Neuronal stem cell (in vitro differentiated cells): ENCODE measurements at places on chromosomes 7 and 10.

- peak overlapping the region; percentile 84 for H3K4me3 ChIP-seq
- DNase-seq = no peak
- peaks cover 17% of the 10 kb centered on the region for H3K27me3 ChIP-seq
- H3K4me1 ChIP-seq = no peaks in the 10 kb centered on the region
Observed at GRCh38 chr10:3066317-3067117, 831 bp upstream of the PFKP start.

DNA sequence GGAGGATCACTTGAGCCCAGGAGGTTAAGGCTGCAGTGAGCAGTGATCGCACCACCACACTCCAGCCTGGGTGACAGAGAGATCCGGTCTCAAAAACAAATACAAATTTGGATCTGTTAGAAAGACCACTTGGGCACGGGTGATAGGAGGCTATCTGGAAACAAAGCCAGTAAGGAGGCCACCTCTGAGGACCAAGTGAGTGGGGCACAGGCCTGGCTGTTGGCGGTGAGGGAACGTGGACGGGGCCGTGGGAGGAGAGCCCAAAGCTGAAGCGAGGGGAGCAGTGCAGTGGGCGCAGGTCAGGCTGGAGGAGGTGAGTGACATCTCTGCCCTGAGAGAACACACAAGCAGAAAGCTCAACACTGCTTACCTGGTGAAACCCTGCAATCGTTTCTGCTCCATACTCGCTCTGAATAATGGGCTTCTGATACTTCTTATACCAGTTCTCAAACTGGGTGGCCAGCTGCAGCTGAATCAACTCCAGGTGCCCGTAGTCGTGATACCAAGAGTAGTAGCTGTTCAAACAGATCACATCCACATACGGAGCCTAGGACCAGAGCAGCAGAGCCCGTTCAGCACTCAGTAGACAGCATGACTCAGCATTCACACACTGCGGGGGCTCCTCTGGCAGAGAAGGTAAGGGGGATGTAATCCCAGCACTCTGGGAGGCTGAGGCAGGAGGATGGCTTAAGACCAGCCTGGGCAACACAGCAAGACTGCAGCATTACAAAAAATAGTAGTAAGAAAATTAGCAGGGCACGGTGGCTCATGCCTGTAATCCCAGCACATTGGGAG, 14.5 kb downstream of the GUSB start:
- no peak overlapping the region for H3K27ac ChIP-seq
- H3K27me3 ChIP-seq = no peaks in the 10 kb centered on the region
- no peak for DNase-seq
- no peak overlapping the region for H3K4me3 ChIP-seq
- peaks cover 60% of the 10 kb centered on the region for H3K36me3 ChIP-seq

- H3K36me3 ChIP-seq = no peaks in the 10 kb centered on the region
- no peak overlapping the region for H3K4me3 ChIP-seq
- H3K4me1 ChIP-seq = no peaks in the 10 kb centered on the region
Observed at GRCh38 chr7:93414574-93414973, 159.9 kb downstream of the CALCR start.

DNA sequence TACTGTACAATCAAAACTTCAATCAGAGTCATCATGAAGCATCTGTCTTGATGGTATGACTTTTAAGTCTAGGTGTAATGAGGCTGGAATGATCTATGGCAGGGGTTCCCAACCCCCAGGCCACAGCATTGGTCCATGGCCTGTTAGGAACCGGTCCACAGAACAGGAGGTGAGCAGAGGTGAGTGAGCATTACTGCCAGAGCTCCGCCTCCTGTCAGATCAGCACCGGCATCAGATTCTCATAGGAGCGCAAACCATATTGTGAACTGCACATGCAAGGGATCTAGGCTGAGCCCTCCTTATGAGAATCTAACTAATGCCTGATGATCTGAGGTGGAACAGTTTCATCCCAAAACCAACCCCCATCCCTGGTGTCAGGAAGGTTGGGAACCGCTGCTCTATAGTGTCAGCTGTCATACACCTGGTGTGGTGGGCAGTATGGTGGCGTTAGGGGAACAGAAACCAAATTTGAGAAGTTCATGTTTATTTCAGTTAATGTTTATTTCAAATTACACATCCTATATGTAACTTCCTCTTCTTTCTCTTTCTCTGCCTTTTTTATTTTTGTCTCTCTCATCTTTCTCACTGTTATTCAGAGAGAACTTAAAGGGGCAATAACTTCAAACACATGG, 432.6 kb downstream of the TNS3 start:
- H3K27me3 ChIP-seq = no peaks in the 10 kb centered on the region
- H3K27ac ChIP-seq = no peak overlapping the region
- DNase-seq = no peak
- no peak overlapping the region for H3K4me3 ChIP-seq
- no peaks in the 10 kb centered on the region for H3K36me3 ChIP-seq

DNA sequence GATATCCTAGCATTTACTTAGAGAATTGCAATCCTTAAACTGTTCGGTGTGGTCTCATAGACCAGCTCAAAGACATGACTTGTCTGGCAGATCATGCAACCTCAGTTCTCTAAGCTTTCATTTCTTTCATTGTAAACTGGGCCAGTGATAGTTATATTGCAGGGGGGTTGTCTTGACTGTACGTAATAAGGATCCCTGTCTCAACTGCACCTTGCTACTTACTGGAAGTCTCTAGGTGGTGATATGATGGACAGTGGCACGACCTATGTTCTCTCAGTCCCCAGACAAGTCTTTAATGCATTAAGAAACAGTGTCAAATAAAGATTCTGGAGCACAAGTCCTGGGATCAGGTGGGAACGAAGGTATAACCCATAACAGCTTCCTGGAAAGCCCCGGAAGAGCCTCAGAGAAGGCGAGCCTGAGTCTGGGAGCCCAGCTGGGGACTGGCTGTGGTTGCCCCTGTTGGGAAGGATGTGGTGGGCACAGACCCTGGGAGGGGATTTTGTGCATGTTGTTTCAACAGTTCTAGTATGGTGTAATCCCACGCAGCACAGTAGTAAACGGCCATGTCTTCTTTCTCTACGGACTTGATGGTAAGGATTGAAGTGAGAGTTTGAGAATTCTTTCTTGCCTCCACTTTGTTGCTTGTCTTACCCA, 26.0 kb upstream of the TARP start:
- no peak for DNase-seq
- H3K36me3 ChIP-seq = no peaks in the 10 kb centered on the region
- H3K4me1 ChIP-seq = peaks cover 3% of the 10 kb centered on the region
- H3K4me3 ChIP-seq = no peak overlapping the region
- H3K27ac ChIP-seq = no peak overlapping the region
- no peaks in the 10 kb centered on the region for H3K27me3 ChIP-seq

DNA sequence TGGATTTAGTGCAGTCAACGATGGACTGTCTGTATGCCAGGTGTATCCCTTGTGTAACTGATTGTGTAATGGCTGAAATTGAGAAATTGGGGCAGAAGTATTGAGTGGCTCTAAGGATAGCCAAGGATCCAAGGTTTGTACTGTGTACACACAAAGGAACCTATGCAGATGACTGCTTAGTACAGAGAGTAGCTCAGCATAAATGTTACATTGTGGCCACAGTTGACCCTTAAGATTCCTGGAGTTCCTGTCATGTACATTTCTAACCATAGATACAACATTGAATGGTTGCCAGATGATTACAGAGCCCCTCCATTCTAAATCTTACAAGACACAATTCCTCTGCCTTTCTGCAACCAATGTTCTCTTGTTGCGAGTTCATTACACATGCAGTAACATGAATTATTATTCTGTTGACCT, 25.3 kb downstream of the CCDC126 start:
- H3K36me3 ChIP-seq = peaks cover 12% of the 10 kb centered on the region
- no peaks in the 10 kb centered on the region for H3K4me1 ChIP-seq
- H3K4me3 ChIP-seq = no peak overlapping the region
- no peak overlapping the region for H3K27ac ChIP-seq
- no peaks in the 10 kb centered on the region for H3K27me3 ChIP-seq

DNA sequence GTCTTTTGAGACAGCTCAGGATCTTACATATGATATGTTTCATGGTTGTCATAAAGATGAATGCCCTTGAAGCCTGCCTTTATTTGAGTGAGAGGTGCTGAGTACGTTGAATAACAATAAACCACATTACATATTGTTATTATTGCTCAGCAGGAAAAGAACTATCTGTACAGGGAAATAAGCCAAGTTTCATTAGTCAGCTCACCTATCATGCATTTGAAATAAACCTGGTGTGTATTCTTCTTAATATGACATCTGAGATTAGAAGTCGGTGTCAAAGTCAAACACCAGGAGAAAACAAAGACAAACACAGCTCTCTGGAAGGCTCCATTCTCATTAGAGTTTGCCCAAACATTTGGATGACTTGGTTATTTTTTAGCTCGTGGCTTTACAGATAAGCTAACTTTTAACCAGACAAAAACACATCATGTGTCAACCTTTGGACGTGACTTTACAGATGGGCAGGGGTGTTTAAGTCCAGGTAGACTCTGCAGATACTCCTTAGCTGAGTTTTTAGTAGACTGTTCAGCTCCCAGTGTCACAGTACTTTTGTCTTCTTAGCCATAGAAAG, 71.2 kb upstream of the AOAH start:
- H3K27ac ChIP-seq = no peak overlapping the region
- H3K36me3 ChIP-seq = no peaks in the 10 kb centered on the region
- no peak overlapping the region for H3K4me3 ChIP-seq

GRCh38 chr10:106931159-106931852, 233.2 kb downstream of the SORCS1 start:
- H3K36me3 ChIP-seq = no peaks in the 10 kb centered on the region
- no peak overlapping the region for H3K27ac ChIP-seq
- no peak for DNase-seq
- no peak overlapping the region for H3K4me3 ChIP-seq

GRCh38 chr10:126930883-126931503, 25.8 kb downstream of the DOCK1 start:
- H3K4me1 ChIP-seq = no peaks in the 10 kb centered on the region
- peaks cover 41% of the 10 kb centered on the region for H3K36me3 ChIP-seq
- H3K4me3 ChIP-seq = no peak overlapping the region
- no peaks in the 10 kb centered on the region for H3K27me3 ChIP-seq

GRCh38 chr7:76069238-76069638, 21.3 kb downstream of the MDH2 start:
- DNase-seq = no peak
- no peak overlapping the region for H3K27ac ChIP-seq
- H3K4me1 ChIP-seq = no peaks in the 10 kb centered on the region
- H3K36me3 ChIP-seq = peaks cover 34% of the 10 kb centered on the region
- H3K27me3 ChIP-seq = no peaks in the 10 kb centered on the region

GRCh38 chr7:30366606-30367005, 82.2 kb downstream of the ZNRF2 start:
- H3K27ac ChIP-seq = no peak overlapping the region
- H3K36me3 ChIP-seq = no peaks in the 10 kb centered on the region
- H3K4me3 ChIP-seq = no peak overlapping the region
- no peak for DNase-seq
- no peaks in the 10 kb centered on the region for H3K4me1 ChIP-seq

GRCh38 chr10:13080643-13081042, 19.3 kb upstream of the OPTN start:
- H3K4me1 ChIP-seq = no peaks in the 10 kb centered on the region
- DNase-seq = no peak
- H3K4me3 ChIP-seq = no peak overlapping the region
- no peaks in the 10 kb centered on the region for H3K36me3 ChIP-seq
- no peak overlapping the region for H3K27ac ChIP-seq
- no peaks in the 10 kb centered on the region for H3K27me3 ChIP-seq

DNA sequence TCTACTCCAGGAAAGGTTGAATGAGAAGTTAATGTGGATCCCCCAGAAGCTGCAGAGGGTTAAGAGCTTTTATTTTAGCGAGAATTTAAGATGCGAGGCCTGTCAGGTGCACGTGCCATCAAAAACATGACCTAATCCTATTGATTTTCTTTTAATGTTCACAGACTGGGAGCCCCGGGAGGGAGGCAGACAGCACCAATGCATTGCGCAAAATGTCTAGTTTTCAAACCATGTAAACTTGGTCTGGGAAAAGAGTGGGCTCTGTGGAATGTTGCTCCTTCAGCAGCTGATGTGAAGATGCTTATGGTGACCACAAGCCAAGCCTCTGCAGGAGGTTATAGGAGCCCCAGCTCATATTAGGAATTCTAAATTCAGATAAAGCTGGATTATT, 172.0 kb upstream of the ITGB1 start:
- H3K27ac ChIP-seq = no peak overlapping the region
- no peaks in the 10 kb centered on the region for H3K27me3 ChIP-seq
- no peaks in the 10 kb centered on the region for H3K36me3 ChIP-seq
- no peak for DNase-seq
- H3K4me3 ChIP-seq = no peak overlapping the region

- H3K27ac ChIP-seq = no peak overlapping the region
- DNase-seq = no peak
- no peaks in the 10 kb centered on the region for H3K27me3 ChIP-seq
- no peak overlapping the region for H3K4me3 ChIP-seq
Observed at GRCh38 chr10:85861513-85862197, 504.9 kb downstream of the GRID1 start.

- H3K27me3 ChIP-seq = no peaks in the 10 kb centered on the region
- no peak for DNase-seq
- no peak overlapping the region for H3K27ac ChIP-seq
- H3K36me3 ChIP-seq = no peaks in the 10 kb centered on the region
- no peaks in the 10 kb centered on the region for H3K4me1 ChIP-seq
Observed at GRCh38 chr10:104989880-104990279, 348.8 kb downstream of the SORCS3 start.

- no peak for DNase-seq
- H3K4me1 ChIP-seq = peaks cover 31% of the 10 kb centered on the region
- H3K36me3 ChIP-seq = peaks cover 37% of the 10 kb centered on the region
Observed at GRCh38 chr10:13712476-13712836, 125.7 kb downstream of the PRPF18 start.

DNA sequence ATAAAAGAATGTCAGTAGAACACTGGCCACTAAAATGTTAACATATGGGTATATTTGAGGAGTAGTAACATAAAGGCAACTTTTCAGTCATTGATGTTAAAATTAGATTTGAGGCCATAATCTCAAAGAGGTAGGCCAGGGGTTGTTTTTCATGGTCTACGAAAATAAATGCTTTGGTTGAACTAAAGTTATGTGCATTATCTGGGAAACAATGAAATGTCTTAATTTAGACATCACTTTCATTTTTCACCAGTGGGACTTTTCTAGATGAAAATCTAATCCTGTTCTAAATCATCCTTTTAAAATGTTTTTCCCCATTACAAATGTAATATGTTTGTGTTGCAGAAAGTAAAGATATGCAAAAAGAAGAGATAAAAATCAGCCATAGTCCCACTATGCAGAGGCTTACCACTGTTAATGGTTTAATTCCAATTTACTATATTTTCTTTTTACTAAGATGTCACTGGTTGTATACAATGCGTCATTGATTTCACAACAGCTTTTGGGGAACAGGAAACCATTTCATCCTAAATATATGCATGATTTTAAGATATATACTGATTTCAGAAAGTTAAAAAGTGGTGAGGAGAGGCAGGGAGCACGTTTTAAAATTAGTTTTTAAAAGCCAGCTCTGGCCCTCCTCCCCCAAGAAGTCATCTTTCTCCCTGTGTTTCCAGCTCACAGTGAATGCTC, 64.3 kb downstream of the ARID5B start:
- H3K27ac ChIP-seq = no peak overlapping the region
- no peaks in the 10 kb centered on the region for H3K4me1 ChIP-seq
- no peak for DNase-seq
- H3K27me3 ChIP-seq = no peaks in the 10 kb centered on the region
- H3K36me3 ChIP-seq = no peaks in the 10 kb centered on the region
- no peak overlapping the region for H3K4me3 ChIP-seq

- no peaks in the 10 kb centered on the region for H3K36me3 ChIP-seq
- DNase-seq = peak; percentile 86
- H3K4me3 ChIP-seq = peak overlapping the region; percentile 40
- H3K27ac ChIP-seq = no peak overlapping the region
- H3K4me1 ChIP-seq = peaks cover 17% of the 10 kb centered on the region
- peaks cover 9% of the 10 kb centered on the region for H3K27me3 ChIP-seq
Observed at GRCh38 chr10:102399217-102400021, 3.9 kb downstream of the NFKB2 start.
